Activated CD8-positive, alpha-beta T cell treated with anti-CD3 and anti-CD28 coated beads, Interleukin-2, amount 10 ng/mL, durations not matched to agents 7 days and 5 days (primary cell): ENCODE measurements at places on chromosomes 3 and 15. TPM values are rescaled to one million over a fixed set of nuclear protein-coding genes. Genes with fewer than 3 reads are reported as not detected.

The B3GALNT1 gene
- total RNA-seq = 14.7 TPM

The CYP8B1 gene
- total RNA-seq = not detected

The KCNAB1 gene
- not detected for total RNA-seq

The BHLHE40 gene
- total RNA-seq = 219 TPM

The CCR8 gene
- total RNA-seq = 0.55 TPM
